Suppressor macrophage (primary cell): ENCODE measurements at places on chromosomes 4 and X.
A peak's percentile ranks its signal among the peaks of the same experiment; 100 is the strongest.

- DNase-seq: no peak
These were observed 71.4 kb downstream of the AREG start for GRCh38 chr4:74516303-74516702.

DNA sequence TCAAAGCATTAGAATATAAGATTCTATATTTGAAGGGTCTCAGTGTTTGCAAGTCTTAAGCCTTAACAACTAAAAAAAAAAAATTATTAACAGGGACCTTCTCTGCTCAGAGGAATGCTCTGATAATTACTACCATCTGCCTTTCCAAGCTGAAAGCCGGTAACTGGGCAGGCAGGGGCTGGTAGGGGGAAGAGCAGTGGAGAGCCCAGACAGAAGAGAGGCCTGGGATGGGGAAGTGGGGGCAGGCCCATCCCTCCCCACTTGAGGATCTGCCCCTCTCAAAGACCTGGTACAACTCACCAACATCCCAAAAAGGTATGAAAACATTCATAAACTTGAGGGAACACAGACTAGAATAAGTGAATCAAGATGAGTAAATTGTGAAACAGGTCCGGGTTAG is 113.9 kb downstream of the QDPR start:
- DNase-seq: no peak

DNA sequence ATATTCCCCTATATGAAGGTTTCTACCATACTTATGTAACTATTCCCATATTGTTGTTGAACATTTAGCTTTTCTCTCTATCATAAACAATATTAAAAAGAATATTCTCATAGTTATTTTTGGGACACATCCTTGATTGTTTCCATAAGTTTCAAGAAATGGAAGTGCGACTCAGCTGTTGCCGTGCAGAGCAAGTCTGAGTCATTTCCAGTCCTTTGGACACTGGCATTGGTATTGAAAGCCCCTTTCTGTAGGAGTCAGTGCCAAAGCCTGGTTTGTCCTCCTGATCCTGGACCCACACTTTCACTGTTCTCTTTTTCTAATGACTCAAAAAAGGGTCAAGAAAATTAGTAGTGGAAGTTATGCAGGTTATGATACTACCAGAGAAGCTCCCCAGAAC is 108.3 kb upstream of the DIAPH2 start:
- DNase-seq: peak; percentile 15

- no peak for DNase-seq
These were observed 270.5 kb downstream of the TENM3 start for GRCh38 chr4:182513587-182514291.

DNA sequence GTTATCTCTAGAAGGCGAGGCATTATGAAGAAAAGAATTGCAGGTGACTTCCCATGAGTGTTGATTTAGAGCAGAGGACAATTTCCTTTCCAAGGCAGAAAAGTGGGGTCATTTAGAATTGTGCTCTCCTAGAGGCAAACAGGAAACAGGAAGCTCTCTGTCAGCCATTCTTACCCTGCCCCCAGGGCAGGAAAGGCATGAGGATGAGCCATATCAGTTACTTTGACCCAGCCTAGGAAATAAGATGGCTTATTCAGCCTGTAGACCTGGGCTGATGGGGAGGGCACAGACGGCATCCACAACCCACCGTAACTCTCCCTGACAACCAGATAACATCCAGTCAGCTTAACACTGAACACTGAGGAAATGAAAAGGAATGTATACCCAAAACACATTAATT is 88.8 kb upstream of the KDR start:
- DNase-seq: no peak

DNA sequence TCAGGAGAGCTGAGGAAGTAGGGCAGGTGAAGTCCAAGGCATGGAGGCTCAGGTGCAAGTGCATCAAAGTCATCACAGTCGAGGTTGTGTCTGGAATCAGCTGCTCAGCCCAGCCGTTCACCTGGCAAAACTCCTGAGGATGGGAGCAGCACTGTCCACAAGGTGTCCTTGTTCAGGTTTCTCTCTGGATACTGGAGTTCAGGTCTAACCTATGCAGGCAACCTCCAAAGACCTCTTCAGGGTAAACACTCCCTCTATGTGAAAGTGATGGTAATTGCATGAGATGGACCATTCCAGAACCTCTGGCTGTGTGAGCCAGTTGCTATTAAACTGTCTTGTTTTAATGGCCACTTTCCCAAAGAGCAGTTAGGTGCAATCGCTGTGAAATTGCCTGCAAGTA is 120.2 kb upstream of the PSAPL1 start:
- DNase-seq: no peak

- DNase-seq: peak; percentile 48
These were observed 126.8 kb upstream of the MAMLD1 start for GRCh38 chrX:150236327-150236726.

DNA sequence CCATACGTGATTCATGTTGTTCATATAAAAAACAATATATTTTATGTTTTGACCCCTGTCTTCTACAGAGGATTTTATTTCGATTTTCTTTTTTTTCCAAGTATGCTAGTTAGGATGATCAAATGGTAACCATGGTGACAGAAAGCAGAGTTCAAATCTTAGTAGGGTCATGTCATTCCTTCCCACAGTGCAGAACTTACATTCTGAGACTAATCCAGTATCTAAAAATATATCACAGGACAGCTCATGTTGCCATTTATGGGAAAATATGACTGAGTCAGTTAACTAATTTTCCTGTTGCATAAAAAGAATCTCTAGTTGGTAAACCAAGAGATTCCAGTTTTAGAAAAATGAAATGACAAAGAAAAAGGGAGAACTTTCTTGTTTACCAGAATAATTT is 209.5 kb downstream of the PARM1 start:
- DNase-seq: no peak

DNA sequence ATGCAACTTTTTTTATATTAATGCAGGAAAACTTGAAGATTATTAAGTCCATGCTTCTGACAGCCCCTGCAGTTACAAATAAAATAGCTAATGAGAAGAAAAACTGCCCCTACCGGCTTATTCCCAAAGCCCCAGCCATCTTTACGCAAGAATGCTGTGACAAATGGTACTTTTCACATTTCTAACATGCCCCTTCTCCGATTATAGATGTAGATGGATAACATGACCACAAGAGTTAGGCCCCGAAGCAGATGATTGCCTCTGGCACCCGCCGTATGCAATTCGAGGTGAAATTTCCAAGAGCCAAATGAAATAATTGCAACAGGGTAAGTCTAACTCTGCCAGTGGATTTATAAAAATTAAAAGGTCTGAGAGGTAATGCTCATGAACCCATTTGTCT is 319.4 kb upstream of the TAPT1 start:
- no peak for DNase-seq

DNA sequence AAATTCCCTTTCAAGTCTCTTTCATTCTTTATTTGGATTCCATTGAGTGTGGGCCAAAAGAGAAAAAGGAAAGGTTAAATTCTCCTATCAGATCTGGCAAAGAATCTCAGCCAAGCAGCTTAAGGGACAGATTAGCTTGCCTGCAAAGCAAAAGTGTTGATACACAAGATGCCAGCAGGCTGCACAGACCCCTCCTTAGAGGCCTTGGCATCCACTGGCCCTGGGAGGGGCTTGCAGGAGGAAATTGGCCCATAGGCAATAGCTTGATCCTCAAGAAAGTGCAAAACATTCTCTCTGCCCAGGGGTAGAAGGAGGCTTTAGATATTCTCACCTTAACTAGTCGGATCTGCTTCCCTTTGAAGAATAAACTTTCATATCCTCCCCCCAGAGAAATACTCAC is 300.4 kb upstream of the CPEB2 start:
- DNase-seq: no peak

DNA sequence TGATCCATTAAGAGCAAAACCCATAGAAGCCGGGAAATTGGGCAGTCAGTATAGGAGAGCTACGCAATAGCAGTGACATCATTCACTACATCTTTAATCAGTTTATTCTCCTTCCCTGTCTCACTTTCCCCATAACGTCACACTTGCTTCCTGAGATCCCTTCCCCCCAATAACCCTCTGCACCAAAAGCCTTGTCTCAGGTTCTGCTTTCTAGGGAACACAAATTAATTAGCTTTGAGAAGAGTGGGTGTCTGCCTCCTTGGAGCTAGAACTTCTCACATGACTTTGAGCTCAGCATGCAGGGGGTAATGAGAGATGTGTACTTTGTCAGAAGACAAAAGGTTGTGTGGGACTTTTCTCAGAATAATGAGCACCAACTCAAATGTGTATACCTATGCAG is 128.3 kb upstream of the MAOA start:
- DNase-seq: peak; percentile 11

- DNase-seq: peak; percentile 60
These were observed 31.8 kb downstream of the CHIC2 start for GRCh38 chr4:54032558-54033135.

DNA sequence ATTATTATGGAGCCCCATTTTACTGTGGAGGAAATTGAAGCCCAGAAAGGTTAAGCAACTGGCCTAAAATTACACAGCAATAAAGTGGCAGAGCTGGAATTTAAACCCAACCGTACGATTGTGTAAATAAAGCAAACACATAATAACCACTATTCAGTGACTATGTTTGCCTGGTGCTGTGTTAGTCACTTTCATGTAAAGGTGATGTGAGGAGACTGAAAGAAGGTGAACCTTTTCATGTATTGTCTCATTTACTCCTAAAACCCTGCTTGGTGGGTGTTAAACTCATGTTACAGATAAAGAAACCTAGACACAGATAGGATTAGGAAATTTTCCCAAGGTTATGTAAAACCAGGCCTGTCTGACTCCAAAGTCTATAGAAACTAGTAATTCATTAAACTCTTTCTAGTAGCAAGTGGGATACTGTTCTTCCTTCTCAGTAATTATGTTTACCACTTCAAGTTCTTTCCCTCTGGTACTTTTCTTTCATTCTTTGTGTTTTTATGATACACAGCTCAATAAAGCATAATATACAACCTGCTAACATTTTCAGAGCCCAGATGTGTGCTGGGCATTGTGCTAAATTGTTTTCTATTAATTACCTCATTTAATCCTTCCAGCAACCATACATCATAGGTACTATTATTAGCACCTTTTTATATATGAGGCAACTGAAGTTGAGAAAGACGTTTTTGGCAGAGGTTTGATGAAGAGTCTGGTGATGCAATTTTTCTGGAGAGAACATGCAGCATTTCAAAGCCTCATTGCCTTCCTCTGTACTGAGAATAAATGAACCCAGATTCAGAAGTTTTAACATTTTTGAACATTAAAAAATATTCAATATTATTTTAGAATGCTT is 202.7 kb downstream of the SPRY1 start:
- no peak for DNase-seq

- no peak for DNase-seq
These were observed 7.3 kb upstream of the SRP72 start for GRCh38 chr4:56460085-56460484.

DNA sequence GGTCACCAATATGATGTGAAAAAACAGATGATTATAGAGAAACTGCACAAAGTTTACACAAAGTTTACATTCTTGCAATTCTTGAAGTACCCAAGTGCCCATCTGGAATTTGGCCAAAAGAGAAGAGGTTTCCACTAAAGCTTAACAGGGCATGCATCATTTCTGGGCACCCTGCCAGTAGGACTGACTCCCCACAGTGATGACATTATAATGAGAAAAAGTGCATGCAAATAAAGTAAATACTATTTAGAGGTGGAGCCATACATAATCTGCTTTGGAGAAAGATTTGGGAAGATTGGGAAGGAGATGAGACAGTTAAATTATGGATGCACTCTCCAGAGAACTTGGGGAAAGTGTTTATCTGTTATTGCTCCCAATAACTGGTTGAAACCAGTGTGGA is 93.7 kb upstream of the TRPC3 start:
- DNase-seq: peak; percentile 25

- DNase-seq: no peak
These were observed 2.8 kb downstream of the HELT start for GRCh38 chr4:185020863-185021761.

DNA sequence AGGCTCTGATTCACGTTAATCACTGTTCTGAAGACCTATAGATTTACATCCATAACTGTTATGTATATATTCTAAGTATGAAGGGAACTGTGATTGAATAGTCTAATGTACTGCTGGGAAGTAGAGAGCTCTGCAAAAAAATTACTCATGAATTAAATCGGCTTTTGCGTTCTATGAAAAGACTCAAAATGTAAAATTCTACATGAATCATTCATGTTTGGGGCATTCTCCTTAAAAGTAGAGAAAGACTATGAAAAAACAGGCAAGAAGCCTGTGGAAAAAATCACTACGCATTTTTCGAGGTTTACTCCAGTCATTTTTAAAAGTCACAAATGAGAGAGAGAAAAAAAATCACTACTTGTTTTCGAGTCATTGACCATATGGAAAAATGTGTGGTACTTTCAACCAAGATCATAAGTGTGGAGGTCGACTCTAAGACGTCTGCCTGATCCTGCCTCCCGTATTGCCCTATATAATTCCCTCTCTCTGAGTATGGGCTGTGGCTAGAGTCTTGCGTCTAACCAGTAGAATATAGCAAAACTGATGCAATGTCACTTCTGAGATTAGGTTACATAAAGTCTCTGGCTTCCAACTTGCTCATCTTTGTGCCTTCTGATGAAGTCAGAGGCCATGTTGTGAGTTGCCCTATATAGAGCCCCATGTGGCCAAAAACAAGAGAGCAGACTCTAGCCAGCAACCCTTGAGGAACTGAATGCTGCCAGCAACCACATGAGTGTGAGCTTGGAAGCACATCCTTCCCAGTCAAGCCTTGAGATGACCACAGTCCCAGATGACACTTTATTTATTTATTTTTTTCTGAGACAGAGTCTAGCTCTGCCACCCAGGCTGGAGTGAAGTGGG is 32.1 kb upstream of the VEGFD start:
- no peak for DNase-seq

- DNase-seq: no peak
These were observed 7.2 kb upstream of the MAGIX start for GRCh38 chrX:49155243-49155899.

GRCh38 chrX:71053217-71053621 is 14.9 kb downstream of the SNX12 start:
- peak; percentile 35 for DNase-seq

GRCh38 chr4:53653484-53654053 is 62.3 kb upstream of the LNX1 start:
- no peak for DNase-seq

DNA sequence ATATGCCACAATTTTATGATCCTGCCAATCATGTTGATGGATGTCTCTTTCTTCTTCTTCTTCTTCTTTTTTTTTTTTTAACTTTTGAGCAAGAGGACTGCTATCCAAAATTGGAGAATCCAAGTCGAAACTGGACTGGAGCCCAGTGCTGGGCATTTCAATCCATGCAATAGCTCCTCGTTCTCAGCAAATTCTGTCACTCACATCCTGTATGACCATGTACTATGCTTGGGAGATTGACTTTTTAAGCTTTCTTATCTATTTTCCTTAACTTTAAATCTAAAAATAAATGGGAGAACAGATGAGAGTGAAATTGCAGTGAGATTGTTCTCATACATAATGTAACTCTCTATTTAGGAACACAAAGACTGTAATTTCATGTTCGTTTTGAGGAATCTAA is 123.0 kb upstream of the PUDP start:
- no peak for DNase-seq

GRCh38 chrX:39613482-39613995 is 484.2 kb downstream of the BCOR start:
- DNase-seq: peak; percentile 33
